Germinal center (tissue), 1 donor: ENCODE measurements at places on chromosomes 5 and 9.

- DNase-seq = no peak
These were observed 857.1 kb downstream of the TAF11L14 start for GRCh38 chr5:18491349-18491748.

DNA sequence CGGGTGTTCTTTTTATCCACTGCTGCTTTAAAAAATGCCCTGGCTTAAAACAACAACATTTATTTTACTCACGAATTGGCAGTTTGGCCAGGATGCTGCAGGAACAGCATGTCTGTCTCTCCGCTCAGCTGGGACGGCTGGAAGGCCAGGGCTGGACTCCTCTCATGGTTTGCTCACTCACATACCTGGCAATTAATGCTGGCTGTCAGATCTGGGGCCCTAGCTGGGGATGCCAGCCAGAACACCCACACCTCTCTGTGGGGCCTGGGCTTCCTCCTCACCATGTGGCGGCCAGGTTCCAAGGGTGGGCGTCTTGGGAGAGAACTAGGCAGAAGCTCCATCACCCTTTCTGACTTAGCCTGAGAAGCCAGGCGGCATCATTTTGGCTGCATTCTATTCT, 189.1 kb upstream of the IL12B start:
- no peak for DNase-seq

DNA sequence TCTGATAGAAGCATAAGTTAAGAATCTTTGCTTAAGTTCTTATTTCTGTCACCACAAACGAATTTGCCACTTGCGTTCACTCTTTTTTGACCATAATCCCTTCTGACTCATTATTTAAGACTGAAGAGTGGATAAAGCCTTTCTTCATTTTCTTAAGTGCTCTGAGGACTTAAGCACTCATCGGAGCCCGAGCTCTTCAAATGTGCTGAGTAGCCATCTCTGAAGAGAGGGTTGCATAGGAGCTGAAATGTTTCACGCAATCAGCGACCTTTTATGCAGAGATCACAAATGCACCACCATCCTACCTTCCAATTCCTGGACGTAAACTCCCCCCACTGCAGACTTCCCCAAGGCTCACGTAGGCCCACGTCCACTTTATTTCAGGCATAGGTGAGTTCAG, 699.2 kb downstream of the IRX1 start:
- no peak for DNase-seq

DNA sequence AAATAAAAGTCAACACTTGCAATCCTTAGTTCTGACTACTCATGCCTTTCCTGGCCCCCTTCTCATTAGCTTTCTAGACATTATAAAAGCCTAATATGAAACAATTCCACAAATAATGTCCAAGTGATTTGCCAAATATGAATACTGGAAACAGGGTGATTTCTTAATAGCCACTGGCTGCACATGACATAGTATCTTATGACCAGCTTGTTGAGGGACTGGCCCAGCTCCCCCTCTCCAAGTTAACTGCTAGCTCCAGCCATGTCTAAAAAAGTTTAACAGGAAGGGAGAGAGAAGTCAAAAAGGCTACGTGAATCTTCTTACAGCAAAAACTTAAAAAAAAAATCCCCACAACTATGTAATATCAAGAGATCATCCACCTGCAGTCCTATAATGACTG, 1.5 kb downstream of the CERT1 start:
- no peak for DNase-seq

- DNase-seq = no peak
These were observed 79.9 kb downstream of the RGS3 start for GRCh38 chr9:113543296-113543981.

DNA sequence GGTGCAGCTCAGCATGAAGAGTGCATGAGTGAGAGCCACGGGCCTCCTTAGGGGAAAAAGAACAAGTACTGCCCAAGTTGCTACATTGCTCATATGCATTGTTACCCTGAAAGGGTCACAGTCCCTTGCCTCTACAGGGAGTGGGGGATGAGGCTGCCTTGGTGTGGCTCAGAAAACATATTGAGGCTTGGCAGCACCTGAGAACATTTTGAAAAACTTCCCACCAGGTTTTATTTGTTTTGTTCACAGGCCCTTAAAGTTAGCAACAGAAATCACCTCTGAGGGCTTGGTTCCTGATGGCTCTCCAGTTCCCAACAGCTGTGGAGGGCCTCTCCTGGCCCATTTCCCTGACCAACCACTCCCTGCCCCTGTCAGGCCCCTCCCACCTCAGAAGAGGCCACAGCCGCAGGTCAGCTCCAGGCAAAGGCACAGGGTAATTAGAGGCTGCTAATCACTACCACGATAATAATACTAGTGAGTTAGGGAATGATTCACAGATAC, 90.7 kb upstream of the ADRA1B start:
- DNase-seq = no peak

- DNase-seq = no peak
These were observed 718.0 kb upstream of the CDH10 start for GRCh38 chr5:25362799-25363198.

DNA sequence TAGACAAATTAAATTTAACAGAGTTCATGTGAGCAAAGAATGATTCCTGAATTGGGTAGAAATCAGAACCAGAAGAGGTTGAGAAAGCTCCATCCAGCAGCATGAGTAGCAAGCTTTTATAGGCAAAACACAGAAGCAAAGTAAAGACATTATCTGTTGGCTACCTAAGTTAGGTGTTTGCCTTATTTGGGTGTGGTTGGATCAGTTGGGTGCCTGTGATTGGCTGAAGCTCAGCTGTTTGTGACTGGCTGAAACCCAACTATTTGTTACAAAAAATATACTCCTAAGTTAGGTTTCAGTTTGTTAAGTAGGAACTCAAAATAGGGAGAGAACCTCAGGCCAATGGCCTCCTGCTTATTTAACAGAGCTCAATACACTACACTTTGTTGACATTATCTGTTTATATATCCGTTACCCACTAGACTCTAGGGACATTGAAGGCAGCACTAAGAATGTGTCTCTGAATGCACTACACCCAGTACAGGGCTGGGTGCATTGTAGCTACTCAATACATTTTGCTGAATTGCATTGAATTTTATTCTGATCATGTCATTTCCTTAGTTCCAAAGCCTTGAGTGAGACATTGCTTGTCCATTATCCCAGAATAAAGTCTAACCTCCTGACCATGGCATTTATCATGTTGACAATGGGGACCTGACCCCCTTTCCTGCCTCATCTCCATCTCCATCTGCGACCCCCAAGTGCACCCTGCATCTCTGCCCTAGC, 98.7 kb downstream of the CCDC192 start:
- DNase-seq = no peak

- no peak for DNase-seq
These were observed 30.4 kb upstream of the SLC2A8 start for GRCh38 chr9:127366594-127366993.

DNA sequence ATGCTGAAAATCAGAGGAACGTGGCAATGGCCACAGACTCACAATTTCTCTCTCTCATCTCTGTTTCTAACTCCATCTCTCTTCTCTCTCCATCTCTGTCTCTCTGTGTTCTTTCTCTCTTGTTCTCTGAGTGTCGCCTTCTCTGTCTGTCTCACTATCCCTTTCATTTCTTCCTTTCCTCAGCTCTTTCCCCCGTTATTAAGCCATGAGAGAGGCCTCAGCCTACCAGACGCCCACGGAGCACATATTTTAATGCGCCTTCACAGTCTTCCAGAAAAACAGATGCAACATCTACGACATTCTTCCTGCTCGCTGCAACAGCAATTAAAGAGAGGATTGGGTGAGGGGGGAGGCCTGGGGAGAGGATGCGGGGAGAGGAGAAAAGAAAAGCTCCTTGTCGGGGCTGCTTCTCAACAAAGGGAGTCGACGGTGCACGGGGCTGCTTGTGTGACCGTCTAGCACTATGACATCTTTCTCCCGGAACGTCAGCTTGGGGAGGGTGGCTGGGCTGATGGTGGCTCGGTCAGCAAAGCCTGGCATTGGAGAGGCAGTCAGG, 37.7 kb upstream of the NEURL1B start:
- no peak for DNase-seq

GRCh38 chr5:316210-317085, 5.1 kb upstream of the AHRR start:
- DNase-seq = no peak

GRCh38 chr9:100577776-100578448, at the start of gene CAVIN4:
Gene CAVIN4 (plus strand): TSS chr9:100578079. CDS start chr9:100578144, 65 bp downstream.
- DNase-seq = no peak

GRCh38 chr5:38996123-38996522, 78.1 kb downstream of the RICTOR start:
- DNase-seq = no peak

DNA sequence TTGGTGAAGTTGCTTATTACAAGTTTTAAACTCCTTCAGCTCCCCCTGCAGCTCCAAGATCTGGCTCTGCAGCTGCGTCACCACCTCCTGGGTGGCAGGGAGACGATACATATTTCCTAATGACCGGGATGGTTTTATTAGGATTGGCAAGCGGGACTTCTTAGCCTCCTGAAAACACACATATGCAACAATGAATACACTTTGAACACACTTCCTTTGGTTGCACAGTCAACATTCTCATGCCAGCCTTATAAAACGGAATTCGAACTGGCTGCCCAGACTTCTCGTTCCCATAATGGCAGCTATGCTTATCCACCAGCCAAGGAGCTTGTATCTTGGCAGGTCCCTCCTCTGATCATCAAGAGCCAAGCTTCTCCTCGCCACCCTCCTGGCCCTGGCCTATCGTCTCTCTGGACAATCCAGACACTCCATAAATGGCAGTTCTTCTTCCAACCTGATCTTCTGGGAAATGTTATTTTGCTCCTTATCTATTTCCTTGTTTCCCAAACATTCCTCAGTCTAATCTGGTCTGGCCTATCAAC, 131.9 kb downstream of the CDK5RAP2 start:
- DNase-seq = no peak

DNA sequence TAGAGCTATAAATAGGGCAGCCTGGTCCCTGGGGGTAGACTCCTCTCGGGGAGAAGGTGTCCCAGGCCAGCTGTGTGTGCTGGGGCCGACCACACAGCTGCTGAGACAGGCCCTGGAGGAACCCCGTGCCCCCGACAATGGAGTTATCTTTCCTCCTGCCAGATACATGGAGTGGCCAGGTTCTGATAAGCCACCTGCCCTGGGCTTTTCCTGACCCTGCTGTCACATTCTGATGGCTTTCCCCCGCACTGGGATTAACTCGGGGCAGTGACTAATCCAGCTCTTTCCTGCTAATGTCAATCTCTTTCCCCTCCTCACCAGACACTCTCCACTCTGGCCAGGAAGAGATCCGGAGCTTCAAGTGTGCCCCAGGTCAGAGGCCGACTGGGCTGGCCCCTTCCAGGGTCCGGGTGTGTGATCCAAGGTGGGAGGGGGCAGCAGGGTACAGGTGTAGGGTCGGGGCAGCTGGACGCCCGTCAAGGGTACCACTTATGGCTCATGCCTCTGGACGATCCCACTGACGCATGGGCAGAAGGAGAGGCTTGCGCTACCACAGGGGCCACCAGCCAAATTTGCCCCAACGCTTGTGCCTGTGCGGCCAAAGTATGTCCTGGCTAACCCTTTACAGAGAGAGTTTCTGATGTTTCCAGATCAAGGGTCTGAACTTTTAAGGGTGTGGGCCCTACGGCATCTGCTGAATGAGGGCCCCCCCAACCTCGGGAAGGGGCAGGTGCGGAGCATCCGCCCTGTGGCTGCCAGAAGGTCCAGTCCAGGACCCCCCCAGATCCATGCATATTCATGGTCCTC, 20.6 kb upstream of the COL5A1 start:
- DNase-seq = no peak

DNA sequence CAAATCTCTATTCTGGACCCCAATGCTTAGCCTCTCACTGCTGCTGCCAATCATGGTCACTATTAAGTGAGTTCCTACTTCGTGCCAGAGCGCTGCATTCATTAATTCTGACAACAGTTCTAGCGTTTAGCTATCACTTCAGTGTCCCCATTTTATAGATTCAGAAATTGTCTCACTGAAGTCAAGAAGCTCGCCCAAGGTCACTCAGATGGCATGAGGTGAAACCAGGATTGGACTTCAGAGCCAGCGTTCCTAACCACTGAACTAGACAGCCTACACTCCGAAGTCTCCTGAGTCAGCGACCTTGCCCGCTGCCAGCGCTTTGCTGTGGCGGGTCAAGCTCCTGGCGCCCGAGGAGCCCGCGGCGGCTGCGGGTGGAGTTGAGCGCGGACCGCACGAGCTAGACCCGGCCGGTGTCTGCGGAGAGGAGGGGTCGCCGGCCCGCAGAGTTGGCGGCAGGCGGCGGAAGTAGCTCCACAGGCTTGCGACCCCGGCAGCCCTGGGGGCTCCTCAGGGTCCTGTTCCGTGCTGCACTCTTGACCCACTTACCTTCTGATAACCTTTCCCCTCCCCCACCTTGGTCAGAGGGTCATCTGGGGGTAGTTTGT, 2.1 kb upstream of the GABRB2 start:
- DNase-seq = no peak

- DNase-seq = no peak
These were observed 430.1 kb upstream of the MEF2C start for GRCh38 chr5:89313044-89313443.

- no peak for DNase-seq
These were observed 378.5 kb upstream of the IRX1 start for GRCh38 chr5:3217114-3217513.

GRCh38 chr5:59542851-59543820, 350.4 kb downstream of the PDE4D start:
- DNase-seq = no peak

DNA sequence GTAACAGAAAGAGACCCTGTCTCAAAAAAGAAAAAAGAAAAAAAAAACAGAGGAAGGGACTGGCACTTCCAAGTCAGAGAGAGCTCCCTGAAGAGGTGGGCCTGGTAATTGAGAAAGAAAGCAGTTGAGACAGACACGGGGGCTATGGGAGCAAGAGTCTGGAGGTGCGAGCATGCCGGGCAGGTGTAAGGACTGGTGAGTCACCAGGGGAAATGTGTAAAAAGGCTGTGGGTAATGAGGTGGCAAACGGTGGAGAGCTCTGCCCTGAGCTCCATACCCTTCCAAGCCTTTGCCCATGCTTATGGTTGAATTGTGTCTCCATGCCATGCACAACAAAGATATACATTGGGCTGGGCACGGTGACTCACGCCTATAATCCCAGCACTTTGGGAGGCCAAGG, 18.0 kb upstream of the JADE2 start:
- no peak for DNase-seq

- no peak for DNase-seq
These were observed 286.6 kb downstream of the CRB2 start for GRCh38 chr9:123642291-123643278.

GRCh38 chr5:123142957-123143356, 53.9 kb downstream of the PRDM6 start:
- no peak for DNase-seq

DNA sequence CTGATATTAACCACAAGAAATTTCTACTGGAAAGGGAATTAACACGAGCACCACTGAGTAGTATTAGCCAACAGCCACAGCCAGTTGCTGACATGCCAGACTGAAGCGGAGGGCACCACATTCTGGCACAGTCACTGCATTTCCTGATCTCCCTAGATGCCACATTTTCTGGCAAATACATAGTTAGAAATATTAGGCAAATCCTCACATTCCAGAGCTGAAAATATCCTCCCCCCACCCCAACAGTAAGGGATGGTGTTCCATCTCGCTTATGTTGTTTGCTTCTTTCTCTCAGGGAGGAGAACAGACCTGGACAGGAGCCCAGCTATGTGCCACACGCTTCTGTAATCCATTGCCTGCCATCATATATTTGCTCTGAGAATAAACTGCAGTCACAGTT, 32.8 kb upstream of the MCTP1 start:
- no peak for DNase-seq
